Thymus (tissue), 14 donors: ENCODE measurements at places on chromosomes 4 and X.

- DNase-seq: no peak
Measured at GRCh38 chr4:85632981-85633380, 158.0 kb downstream of the ARHGAP24 start.

- DNase-seq: no peak
Measured at GRCh38 chr4:156146571-156146970, 192.9 kb upstream of the CTSO start.

DNA sequence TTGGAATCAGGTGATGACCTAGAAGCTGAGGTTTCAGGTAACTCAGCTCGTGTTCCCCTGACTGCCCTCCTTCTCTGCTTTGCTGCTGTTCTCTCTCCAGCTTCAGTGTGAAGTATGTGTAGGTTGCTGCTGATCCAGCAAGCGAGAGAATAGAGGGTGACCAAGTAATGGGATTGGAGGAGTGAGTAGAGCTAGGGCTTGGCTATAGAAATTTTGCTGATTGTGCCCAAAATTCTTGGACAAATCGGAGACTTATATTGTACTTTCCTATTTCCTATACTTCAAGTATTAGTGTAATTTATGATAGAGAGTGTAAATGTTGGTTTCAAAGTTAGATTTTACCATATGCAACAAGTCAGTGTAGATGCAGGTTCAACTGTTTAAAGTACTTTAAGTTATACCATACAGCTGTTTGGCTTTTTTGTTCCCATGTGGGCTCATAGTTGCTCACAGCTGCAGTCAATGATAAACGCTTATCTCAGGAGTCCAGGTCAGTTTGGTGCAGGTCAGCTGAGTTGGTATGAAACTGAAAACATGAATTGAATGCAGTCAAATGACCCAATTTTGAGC is 48.0 kb downstream of the RAPGEF2 start:
- DNase-seq: no peak

DNA sequence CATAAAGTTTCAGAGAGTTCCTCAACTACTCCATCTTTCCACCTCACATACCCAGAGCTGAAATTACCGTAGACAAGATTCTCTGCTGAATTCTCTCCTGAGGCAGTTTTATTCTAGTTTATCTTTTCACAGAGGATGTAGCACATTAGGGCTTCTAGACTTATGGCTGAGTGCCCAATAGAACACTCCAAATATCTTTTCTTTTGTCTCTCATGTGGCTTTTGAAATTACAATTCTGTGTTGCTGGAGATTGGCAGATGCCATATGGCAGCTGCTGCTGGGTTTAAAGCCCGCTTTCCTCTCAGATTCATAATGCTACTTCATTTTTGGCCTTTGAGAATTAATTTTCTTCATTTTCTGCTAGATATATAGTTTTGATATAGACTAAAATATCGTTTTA is 107.6 kb upstream of the BANK1 start:
- no peak for DNase-seq

DNA sequence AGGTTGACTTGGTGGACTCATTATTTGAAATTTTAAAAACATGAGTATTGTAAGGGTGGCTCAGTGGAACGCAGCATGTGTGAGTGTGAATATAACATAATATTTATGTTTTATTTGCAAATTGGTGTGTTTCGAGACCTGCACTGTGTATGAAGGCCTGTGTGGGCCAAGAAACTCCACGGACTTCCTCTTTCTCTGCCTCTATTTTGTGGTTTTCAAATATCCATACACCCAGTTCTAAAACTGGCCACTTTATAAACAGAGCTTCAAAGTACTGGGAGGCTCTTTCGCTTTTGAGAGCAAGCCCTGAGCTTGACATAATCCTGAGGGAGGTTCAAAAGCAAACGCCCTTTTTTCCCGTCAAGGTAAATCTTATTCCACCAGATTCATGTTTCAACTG is 187.7 kb downstream of the GPAT3 start:
- DNase-seq: no peak

GRCh38 chr4:20684852-20685763 is 15.2 kb upstream of the PACRGL start:
- DNase-seq: no peak

DNA sequence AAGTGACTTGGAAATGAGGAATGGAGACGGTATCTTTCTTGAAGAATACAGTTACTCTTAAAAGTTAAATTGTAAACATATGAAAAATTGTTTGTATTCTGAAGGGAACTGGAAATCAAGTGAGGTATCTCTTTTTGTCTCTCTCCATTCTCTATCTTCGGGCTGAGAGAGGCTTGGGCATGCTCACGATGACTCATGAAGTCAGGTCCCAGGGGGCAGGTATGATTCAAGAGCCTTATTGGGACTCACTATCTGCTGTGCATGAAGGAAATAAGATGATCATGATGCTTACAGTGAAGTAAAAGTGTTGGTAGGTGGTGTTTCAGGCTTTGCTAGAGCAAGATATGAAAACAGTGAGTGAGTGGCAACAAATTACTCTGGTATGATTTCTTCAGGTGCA is 200.4 kb upstream of the PITX2 start:
- no peak for DNase-seq

- no peak for DNase-seq
Measured at GRCh38 chr4:23929248-23929647, 39.4 kb upstream of the PPARGC1A start.

DNA sequence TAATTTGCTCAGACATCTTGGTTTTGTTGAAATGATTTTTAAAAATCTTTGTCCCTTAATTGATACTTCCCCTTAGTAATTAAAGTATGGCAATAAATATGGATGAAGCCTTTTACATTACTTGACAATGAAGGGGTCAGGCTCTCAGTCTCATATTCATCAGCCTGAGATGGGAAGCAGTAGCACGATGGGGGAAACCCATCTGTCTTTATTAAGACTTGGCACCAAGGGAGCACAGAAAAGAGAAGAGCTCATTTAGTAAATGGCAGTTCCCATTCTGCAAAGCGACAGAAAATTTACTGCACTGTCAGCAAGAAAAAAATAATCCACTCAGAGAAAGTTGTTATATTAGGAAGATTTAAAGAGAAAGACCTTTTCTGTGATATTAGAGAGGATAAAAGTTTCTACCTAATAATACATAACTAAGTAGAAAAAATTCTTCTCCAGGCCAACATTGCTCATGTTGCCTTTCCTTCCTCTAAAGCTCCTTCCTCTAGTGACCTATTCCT is 7.9 kb upstream of the SERTM2 start:
- DNase-seq: no peak

- DNase-seq: no peak
Measured at GRCh38 chrX:110051559-110051958, 48.6 kb downstream of the TMEM164 start.

GRCh38 chrX:95145848-95146490 is 1472.0 kb downstream of the FAM133A start:
- no peak for DNase-seq

DNA sequence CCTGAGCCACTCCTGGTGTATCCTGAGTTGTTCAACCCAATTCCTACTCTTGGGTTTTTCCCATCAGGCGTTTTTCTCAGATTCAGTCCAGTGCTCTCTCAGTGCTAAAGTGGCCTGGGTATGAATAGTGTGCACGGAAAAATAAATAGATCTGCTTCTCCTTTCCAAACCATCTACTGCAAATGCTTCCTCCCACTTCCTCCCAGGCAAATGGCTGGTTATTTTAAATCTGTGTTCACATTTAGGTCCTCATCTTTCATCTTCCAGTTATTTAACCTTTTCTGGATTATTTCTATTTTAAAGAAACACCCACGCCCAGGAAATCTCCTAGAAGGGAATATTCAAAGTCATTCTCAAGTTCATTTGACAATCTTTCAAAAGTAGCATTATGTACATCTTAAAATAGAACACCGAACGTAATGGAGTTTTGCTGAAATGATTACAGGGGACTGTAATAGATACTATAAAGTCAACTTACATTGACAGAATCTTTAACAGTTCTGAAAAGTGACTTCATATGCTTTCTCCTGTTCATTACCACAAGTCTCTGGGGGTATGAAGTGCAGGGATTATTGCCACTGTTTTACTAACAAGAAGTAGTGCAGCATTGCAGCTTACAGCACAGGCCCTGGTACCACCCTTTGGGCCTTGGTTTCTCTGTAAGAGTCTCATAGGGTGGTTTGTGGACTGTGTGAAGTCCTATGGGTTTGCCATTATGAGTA is 66.3 kb downstream of the MED28 start:
- no peak for DNase-seq

- DNase-seq: no peak
Measured at GRCh38 chr4:18566970-18567799, 545.6 kb upstream of the LCORL start.

DNA sequence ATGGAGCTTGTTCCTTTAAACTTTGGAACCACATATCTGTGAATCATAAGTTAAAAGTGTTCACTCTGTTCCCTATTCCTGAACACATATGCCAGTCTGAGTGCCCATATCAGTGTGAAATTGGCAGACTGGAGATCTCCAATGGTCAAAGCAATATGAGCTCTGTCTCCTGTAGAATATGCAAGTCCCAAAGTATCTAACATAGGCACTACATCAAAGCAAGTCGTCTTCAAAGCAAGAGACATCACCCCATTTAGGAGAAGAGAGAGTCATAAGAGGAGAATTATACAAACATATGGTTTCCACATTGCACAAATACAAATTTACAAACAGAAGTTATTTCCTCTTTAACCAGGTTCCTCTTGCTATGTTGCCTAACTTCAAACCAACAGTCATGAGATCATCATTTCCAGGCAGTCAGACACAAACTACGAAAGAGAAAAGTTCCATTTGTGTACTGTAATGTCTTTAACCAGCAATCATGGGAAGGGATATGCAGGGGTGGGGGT is 9.9 kb upstream of the GK start:
- no peak for DNase-seq

DNA sequence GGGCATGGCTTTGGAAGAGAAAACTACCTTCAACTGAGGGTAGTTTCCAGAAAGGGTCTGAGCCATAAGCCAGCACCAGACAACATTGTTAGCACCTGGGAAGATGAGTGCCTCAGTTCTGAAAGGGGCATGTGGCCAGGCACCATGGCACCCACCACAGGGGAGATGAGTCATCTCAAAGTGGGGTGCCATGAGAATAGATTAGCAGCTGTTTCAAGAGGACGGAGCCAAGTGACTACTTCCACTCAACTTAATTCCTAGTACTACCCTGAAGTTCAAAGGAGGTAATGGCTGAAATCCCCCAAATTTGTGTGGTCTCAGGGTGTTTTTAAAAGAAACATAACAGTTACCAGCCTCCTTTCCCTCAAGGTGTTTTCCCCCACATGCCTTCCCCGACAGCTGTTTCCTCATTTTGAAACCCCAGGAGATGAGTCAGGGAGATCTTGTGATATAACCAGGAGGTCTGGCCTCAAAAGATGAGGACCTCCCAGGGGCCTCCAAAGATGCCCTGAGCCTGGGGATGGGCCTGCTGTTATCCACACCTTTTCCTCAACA is 27.8 kb upstream of the FTHL17 start:
- DNase-seq: no peak

- no peak for DNase-seq
Measured at GRCh38 chr4:37279894-37280592, 35.5 kb downstream of the NWD2 start.

DNA sequence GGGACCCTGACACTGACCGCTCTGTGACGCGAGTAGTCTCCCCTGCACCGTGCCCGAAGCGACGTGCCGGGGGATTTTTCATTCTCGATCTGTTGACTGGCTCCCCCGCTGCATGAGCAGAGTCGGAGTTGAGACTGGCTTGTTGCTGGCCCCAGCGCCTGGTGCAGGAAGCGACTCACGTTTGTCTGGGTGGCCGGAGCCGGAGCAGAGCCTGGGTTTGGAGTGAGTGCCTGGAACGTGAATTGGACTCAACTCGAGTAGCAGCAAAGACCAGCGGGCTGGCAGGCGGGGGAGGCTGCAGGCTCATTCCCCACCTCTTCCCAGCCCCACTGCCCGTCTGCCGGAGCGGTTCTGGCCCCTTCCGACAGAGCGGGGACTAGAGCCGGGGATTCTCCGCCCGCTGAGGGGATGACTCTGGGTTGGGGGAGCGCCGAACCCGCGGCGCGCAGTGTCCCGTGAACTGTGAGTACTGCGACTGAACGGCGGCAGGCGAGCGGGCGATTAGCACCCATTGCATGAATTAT is 554 bp downstream of the PCDH7 start:
- peak; percentile 0 for DNase-seq

- DNase-seq: no peak
Measured at GRCh38 chr4:173153445-173153844, 15.2 kb upstream of the GALNT7 start.

GRCh38 chr4:6437826-6438238 is 34.6 kb downstream of the PPP2R2C start:
- no peak for DNase-seq

DNA sequence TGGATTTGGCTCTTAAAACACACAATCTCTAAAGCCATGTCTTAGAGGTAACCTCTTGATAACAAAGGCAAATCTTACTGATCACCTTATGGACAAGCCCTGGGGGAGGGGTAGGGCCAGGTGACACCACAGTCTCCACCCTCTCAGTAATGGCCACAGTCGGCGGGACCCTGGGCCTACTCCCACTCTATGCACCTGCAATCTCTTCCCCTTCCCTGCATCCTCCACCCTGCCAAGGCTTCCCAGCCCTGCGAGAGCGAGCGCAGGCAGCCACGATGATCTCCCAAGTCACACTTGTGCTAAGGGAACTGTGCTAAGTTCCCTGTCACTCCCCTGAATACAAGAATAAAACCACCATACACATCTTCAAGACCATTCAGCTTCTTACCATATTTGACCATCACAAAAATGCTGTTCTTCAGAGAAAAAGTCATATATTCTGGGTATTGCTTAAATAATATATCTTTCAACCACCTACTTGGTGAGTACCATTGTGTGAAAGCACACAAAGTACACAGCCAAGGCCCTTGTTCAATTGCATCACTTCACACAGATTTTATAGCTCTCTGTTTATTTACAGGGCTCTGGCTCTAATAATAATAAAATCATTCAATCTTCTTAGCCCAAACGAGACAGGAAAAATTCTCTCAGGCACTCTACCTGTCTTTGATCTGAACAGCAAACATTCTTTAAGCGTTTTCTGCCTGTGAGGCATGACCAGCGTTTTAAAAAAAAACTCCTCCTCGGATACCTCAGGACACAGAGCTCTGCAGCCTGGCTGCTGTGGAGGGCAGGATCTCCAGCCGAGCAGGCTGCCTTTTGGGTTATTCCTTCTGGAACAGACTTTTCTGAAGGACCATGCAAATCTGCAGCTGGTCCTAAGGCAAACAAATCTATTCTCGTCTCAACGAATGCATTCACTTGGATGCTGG is 115.7 kb upstream of the MAP3K15 start:
- no peak for DNase-seq

- no peak for DNase-seq
Measured at GRCh38 chr4:673349-674091, 556 bp downstream of the ATP5ME start.
